ENCODE measurements at places on chromosomes 6 and 20.

GRCh38 chr6:85403331-85404015 is 46.4 kb upstream of the NT5E start:
- no peak for DNase-seq
- no peak overlapping the region for H3K27ac ChIP-seq
- no peak overlapping the region for H3K4me3 ChIP-seq
- H3K4me1 ChIP-seq = peaks cover 19% of the 10 kb centered on the region
- no peaks in the 10 kb centered on the region for H3K36me3 ChIP-seq

DNA sequence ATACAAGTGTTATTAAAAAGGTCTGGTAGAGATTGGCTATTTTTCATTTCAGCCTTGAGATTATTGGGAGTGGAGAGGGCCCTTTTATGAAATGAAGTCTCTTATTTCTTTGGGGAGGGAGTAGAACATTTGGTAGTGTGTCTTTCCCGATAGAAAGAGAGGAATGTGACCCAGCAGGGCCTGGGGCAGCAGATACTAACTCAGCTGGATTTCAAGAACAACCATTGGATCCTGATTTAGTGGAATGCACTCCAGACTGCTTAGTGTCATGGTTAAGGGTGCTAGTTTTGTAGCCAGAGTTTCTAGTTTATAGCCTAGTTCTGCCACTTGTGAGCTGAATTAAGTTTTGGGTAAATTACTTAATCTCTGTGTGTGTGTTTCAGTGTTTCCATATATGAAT is 18.4 kb upstream of the FLRT3 start:
- no peaks in the 10 kb centered on the region for H3K4me1 ChIP-seq
- DNase-seq = no peak
- no peak overlapping the region for H3K27ac ChIP-seq
- H3K36me3 ChIP-seq = no peaks in the 10 kb centered on the region

DNA sequence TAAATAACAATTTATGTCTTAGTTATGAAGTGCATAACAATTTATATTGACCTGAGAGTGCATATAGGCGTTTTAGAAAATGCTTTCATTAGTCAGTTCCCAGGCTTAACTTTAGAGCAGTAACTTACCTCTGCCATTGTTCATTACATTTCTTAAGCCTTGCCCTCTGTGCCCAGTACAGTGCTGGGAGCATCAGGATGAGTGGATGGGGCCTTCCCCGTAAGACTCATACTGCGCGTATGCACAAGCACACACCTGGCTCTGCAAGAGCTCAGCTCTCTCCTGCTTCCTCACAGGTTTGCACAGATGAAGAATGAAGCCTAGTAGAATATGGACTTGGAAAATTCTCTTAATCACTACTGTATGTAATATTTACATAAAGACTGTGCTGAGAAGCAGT is 125.0 kb downstream of the MAP3K4 start:
- no peak for DNase-seq
- no peak overlapping the region for H3K4me3 ChIP-seq
- H3K36me3 ChIP-seq = peaks cover 93% of the 10 kb centered on the region
- no peak overlapping the region for H3K27ac ChIP-seq

DNA sequence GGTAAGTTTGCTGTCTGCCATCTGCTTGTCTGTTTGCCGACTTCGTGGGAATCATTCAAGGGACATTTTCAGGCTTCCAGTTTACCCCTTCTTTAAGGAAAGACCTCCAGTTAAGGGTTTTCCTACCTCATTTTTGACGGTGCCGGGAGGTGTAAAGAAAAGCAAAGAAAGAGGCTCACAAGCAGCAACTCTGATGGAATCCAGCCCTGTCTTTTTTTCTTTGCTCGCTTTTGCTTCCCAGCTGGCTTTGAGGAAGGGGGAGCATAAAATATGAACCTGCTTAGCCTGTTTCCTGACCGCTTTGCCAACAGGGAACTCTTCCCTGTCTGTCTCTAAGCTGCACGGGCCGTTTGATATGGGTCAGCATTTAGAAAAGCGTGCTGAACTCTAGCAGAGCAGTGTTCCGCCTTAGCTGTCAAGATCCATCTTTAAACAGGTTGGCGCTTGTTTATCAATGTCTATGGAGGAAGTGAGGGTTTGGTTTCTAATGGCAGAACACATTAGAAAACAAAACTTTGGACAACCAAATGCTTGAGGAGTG is 13.8 kb downstream of the SYTL3 start:
- H3K4me3 ChIP-seq = no peak overlapping the region
- no peak overlapping the region for H3K27ac ChIP-seq
- peaks cover 41% of the 10 kb centered on the region for H3K4me1 ChIP-seq
- H3K36me3 ChIP-seq = no peaks in the 10 kb centered on the region
- DNase-seq = no peak
- H3K27me3 ChIP-seq = peaks cover 16% of the 10 kb centered on the region

DNA sequence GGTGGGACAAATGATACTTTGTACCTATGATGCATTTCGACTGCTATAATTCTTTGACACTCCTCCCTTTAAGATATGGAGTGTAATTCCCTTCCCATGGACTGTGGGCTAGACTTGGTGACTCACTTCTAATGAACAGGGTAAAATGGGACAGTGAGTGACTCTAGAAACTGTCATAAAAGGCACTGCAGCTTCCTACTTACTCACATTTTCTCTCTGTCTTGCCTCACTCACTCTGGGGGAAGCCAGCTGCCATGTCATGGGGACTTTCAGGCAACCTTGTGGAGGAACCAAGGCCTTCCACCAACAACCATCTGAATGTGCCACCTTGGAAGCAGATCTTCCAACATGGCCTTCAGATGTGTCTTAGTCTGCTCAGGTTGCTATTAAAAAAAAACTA is 12.9 kb upstream of the GFOD1 start:
- peaks cover 24% of the 10 kb centered on the region for H3K4me1 ChIP-seq
- peak overlapping the region; percentile 41 for H3K27ac ChIP-seq
- H3K27me3 ChIP-seq = no peaks in the 10 kb centered on the region
- H3K36me3 ChIP-seq = peaks cover 10% of the 10 kb centered on the region

DNA sequence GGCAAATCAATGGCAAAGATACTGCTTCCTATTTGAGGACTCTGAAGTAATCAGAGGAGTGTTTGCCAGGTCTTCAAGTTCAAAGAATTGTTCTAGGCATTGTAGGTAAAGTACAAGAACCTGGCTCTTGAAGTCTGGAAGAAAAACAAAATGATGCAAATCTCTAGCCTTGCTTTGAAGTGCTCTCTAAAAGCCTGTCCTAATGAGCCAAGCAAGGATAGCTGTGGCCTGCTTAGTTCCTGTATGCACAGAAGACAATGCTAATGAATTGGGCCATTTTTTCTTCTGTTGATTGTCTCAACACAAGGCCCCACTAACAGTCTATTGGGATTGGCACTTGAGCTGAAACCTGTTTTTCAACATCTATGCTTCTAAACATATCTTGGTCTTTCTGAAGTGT is 165.0 kb upstream of the POU3F2 start:
- no peak overlapping the region for H3K4me3 ChIP-seq
- no peak overlapping the region for H3K27ac ChIP-seq
- H3K27me3 ChIP-seq = peaks cover 11% of the 10 kb centered on the region
- no peaks in the 10 kb centered on the region for H3K4me1 ChIP-seq

GRCh38 chr6:139863346-139863745 is 488.9 kb upstream of the CITED2 start:
- H3K27me3 ChIP-seq = no peaks in the 10 kb centered on the region
- peaks cover 31% of the 10 kb centered on the region for H3K36me3 ChIP-seq

GRCh38 chr6:113392551-113393055 is 464.5 kb upstream of the MARCKS start:
- H3K27me3 ChIP-seq = no peaks in the 10 kb centered on the region
- H3K4me1 ChIP-seq = peaks cover 24% of the 10 kb centered on the region
- DNase-seq = no peak
- no peak overlapping the region for H3K4me3 ChIP-seq
- no peak overlapping the region for H3K27ac ChIP-seq
- H3K36me3 ChIP-seq = no peaks in the 10 kb centered on the region

DNA sequence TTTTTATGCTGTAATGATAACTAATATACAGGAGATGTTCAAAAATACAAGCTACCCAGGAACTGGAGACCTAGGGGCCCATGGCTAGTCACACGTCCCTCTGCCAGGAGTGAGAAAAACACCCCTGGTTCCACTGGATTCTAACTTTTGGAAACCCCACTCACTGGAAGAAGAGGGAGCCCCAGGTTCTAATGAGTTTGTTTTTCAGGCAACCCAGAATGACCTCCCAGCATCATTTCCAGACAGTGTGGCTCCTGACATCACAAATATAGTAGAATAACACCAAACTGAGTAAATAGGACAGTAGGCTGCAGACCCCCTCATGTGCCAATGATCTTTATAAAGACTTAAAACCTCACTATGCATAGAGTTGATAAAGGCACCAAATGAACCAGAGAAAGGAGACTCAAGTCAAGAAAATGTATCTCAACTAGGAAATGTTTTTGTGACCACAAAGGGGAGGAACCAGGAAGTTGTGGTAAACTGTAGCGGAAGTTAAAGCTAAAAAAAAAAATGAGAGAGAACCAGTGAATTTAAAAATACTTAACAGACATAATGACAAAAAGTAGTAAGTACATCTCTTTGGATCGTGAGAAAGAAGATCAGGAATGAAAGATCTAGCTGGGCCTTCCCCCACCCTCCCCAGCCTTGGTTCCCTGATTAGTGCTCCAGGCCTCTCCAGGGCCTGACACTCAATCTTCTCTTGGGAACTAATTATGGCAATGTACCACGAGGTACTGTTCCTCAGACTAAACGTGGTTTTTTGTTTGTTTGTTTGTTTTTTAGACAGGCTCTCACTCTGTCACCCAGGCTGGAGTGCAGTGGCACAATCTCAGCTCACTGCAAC is 19.8 kb downstream of the HLA-E start:
- H3K4me1 ChIP-seq = no peaks in the 10 kb centered on the region
- H3K4me3 ChIP-seq = no peak overlapping the region
- H3K27ac ChIP-seq = no peak overlapping the region
- no peaks in the 10 kb centered on the region for H3K36me3 ChIP-seq
- peaks cover 13% of the 10 kb centered on the region for H3K27me3 ChIP-seq
- DNase-seq = no peak

DNA sequence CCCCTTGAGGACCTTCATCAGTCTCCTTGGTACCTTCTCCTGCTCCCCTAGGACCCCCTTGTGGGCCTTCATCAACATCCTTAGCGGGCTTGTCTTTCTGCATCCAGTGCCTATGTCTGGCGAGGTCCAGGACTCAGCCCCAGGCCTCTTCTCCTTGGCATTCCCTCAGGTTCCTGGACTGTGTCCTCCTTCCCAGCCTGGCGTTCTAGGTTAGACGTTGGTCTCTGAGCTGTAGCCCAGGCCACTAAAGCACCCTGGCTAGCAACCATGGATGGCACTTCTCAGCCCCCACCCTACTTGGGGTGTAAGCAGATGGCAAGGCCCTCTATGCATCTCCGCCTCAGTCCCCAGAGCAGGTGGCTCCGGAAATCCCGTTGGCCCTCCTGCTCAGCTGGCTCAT is 51.5 kb upstream of the NNAT start:
- peaks cover 36% of the 10 kb centered on the region for H3K4me1 ChIP-seq
- H3K27me3 ChIP-seq = peaks cover 22% of the 10 kb centered on the region
- H3K4me3 ChIP-seq = no peak overlapping the region
- DNase-seq = no peak

- peak overlapping the region; percentile 67 for H3K27ac ChIP-seq
- no peak for DNase-seq
- no peaks in the 10 kb centered on the region for H3K27me3 ChIP-seq
- peaks cover 6% of the 10 kb centered on the region for H3K4me1 ChIP-seq
- no peak overlapping the region for H3K4me3 ChIP-seq
Measured at GRCh38 chr6:169530752-169531123, 171.1 kb downstream of the WDR27 start.

- no peaks in the 10 kb centered on the region for H3K36me3 ChIP-seq
- no peaks in the 10 kb centered on the region for H3K27me3 ChIP-seq
- no peak for DNase-seq
- peaks cover 17% of the 10 kb centered on the region for H3K4me1 ChIP-seq
Measured at GRCh38 chr6:13203145-13203544, 125.2 kb downstream of the TBC1D7 start.

DNA sequence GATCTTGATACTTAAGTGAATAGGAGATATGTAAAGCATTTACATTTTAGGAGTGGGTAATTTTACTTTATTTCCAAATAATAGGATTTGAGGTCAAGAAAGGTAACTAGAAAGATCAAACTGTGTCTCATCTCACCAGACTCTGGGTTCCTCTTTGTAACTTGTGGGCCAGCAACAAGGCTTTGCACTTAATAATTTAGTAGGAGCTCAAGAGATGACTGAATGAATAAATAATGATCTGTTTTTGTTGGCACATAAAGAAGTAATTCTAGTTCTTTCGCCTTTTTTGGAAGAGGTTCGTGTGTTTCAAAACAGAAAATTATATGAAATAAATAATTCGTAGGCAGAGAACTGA is 67.4 kb upstream of the FABP7 start:
- no peak overlapping the region for H3K4me3 ChIP-seq
- H3K27me3 ChIP-seq = no peaks in the 10 kb centered on the region
- H3K4me1 ChIP-seq = no peaks in the 10 kb centered on the region
- H3K36me3 ChIP-seq = no peaks in the 10 kb centered on the region

DNA sequence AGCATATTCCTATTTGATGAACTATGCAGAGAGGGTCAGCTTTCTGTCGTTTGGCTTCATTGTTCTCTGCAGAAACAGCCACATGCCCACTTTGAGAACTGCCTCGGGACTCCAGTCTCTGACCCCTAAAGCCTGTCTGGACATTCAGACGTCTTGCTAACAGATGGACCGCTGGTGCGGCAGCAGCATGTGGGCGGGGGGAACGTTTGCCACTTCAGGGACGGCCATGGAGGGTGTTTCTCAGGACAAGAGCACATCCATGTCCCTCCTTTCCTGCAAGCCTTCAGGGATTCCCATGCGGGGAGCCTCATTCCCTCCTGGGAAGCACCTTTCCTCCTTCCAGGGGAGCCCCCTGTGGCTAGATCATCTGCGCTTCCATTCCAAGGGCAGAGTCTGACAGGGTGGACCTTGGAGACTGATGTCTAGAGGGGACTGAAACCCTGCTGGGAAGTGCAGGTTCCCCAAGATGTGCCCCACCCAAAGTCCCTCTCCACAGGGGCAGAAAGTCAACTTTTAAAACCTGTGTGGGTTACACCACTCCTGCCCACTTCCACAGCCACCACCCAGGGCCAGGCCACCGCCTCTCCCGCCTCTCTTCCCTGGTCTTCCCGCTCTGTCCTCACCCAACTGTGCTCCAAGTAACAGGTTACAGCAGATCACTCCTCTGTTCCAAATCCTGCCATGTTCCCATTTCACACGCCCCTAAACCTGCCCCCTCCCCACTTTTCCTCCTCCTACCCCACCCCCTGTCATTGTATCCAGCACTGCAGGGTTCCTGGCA is 94.8 kb upstream of the PMEPA1 start:
- H3K36me3 ChIP-seq = no peaks in the 10 kb centered on the region
- no peak overlapping the region for H3K27ac ChIP-seq
- H3K4me3 ChIP-seq = no peak overlapping the region

DNA sequence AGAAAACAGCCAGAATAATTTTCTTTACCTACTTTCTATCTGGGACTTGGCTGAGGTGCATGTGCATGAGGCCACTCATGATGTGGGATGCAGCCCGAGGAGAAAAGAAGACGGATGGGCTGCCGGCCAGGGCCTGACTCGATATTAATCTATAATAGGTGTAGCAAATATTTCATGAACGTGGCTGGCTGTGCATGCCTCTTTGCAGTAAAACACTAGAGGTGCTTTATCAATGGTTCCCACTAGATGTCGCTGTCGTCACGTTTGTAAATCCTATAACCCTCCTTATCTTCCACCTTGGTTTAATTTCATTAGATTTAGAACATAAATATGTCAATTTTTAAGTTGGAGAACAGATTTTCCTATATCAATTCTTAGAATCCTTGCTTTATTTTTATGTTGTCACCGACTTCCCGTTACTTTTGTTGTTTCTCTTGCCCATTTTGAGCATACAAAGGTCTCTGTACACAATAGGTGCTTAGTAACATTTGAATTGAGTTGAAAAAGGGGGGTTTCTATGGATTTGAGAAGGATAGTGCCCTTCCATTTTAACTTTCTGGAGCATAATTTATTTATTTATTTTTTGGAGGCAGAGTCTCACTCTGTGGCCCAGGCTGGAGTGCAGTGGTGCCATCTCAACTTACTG is 19.6 kb upstream of the FERMT1 start:
- H3K4me1 ChIP-seq = no peaks in the 10 kb centered on the region
- H3K27me3 ChIP-seq = peaks cover 3% of the 10 kb centered on the region
- no peak overlapping the region for H3K4me3 ChIP-seq
- H3K27ac ChIP-seq = no peak overlapping the region
- peak; percentile 65 for DNase-seq
